ENCODE measurements at places on chromosomes 6 and 20. TPM values are rescaled to one million over a fixed set of nuclear protein-coding genes. Genes with fewer than 3 reads are reported as not detected.
A peak's percentile ranks its signal among the peaks of the same experiment; 100 is the strongest.

PARD6B gene
- 16.4 TPM for total RNA-seq

IL17A gene
- total RNA-seq, result not detected

RIMS1 gene
- 0.32 TPM for total RNA-seq

NHLRC1 gene
- not detected for total RNA-seq

IRF4 gene
- total RNA-seq, result 18.4 TPM

- no peak overlapping the region for H3K27ac ChIP-seq
- DNase-seq, result peak; percentile 69
- H3K27me3 ChIP-seq, result no peaks in the 10 kb centered on the region
- H3K4me3 ChIP-seq, result no peak overlapping the region
- no peaks in the 10 kb centered on the region for H3K36me3 ChIP-seq
Measured at GRCh38 chr20:35539756-35540212, 2.1 kb upstream of the ERGIC3 start.

- H3K27ac ChIP-seq, result no peak overlapping the region
- H3K27me3 ChIP-seq, result no peaks in the 10 kb centered on the region
- no peaks in the 10 kb centered on the region for H3K4me1 ChIP-seq
- H3K4me3 ChIP-seq, result no peak overlapping the region
- DNase-seq, result no peak
Measured at GRCh38 chr6:135738636-135739035, 112.9 kb upstream of the PDE7B start.

DNA sequence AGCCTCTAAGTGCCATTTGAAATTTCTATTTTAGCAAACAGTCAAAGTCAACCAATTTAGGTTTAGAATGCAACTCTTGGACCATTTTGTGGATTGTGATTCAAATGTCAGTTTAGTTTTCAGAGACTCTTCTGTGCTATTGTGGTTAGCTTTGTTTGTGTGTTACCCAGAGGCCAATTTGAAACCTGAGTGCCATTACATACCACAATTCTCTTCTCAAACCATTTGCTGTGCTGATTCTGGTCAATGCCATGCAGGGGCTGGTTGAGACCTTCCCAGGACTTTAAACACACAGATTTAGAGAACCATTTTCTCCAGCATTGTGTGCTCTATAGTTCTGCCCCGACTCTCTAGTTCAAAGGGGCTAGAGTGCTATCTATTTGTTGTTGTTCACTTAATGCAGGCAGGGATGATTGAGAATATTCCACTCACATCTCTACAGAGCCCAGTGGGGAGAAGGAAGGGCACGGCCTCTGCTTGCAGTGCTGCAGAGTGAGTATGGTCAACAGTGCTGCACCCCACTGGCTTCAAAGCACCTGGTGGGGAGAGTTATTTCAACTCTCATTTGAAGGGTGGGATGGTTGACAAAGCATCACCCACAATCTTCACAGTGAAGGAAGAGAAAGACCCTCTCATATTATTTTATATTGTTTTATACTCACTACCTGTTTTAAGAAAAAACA, 738.2 kb downstream of the COL12A1 start:
- H3K4me3 ChIP-seq, result no peak overlapping the region
- no peaks in the 10 kb centered on the region for H3K36me3 ChIP-seq
- no peaks in the 10 kb centered on the region for H3K4me1 ChIP-seq
- DNase-seq, result no peak
- no peaks in the 10 kb centered on the region for H3K27me3 ChIP-seq

DNA sequence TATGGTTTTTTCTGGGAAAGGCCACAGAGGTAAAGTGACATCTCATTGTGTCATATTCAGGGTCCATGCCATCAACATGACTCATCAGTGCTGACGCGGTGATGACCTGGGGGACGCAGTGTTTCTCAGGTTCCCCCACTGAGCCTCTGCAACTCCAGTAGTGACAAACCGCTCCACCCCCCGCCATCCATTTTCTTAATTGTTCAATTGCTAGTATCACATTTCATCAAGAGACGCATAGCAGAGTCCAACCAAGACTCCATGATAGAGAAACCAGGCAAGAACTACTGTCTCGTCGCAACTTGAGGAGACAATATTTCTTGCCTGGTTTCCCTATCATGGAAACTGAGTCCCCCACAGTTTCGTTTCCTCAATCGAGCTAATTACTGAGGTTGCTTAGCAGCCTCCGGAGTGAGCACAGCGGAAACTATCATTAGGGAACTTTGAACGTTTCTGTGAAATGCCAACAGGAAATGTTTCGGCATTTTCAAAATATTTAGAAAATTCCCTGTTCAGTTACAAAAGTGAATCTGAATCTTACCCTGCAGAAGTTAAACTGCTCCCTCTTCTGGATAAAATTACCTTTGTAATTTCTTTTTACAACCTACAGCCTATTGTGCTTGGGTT, 12.2 kb upstream of the SERPINB1 start:
- H3K4me1 ChIP-seq, result peaks cover 29% of the 10 kb centered on the region
- peak overlapping the region; percentile 31 for H3K4me3 ChIP-seq
- no peaks in the 10 kb centered on the region for H3K36me3 ChIP-seq
- peak overlapping the region; percentile 50 for H3K27ac ChIP-seq

DNA sequence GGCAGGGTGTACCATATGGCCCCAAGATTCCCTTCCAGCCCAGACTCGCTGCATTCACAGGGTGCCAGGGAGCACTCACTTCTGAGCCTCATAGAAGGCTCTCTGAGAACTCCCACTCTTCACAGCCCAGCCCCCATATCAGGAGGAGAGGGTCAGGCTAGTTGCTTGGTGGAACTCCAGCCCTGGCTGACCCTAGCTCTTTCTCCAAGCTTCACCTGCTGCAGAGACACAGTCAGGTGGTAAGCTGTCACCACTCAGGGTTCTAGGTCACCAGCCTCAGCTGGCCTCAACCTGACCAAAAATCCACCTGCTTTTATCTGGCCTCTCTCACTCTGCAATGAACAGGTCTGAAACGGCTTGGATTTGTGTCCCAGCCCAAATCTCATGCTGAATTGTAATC, 162.7 kb upstream of the MLN start:
- no peak overlapping the region for H3K27ac ChIP-seq
- H3K36me3 ChIP-seq, result no peaks in the 10 kb centered on the region
- no peak for DNase-seq
- H3K4me3 ChIP-seq, result no peak overlapping the region

DNA sequence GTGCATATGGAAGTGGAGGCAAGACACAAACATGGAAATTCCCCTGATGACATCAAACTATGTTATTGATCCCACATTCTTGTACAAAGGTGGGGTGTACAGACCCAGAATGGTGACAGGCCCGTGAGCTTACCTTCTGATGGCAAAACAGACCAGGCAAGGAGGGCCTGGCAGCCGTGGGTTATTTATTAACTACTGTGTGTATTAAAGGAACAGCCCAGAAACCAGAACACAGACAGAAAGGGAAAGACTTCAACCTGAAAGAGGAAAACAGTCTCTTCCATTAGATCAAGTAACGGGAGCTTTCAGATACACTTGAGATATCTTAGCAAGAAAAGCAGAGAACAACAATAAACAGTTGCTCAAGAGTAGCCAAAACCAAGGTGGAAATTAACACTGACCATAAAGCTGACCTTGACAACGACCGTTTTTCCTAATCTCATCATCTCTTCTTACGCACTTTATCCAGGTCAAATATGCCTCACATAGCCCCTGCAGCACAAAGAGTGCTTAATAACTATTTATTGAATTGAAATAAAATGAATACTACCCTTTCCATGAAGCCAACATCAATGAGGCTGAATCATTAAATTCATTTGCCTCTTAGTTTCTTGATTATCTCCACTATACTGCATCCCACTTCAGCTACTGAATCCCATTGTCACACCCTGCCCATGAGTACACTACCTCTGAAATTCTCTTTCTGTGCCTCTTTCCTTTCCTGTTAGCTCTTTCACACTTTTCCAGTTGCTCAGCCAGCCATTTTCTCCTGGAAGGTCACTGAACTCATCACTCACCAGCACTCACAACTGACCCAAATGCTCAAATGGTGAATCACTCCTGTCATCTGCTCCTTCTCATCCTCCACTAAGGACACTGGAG, 67.4 kb downstream of the MOXD1 start:
- no peaks in the 10 kb centered on the region for H3K36me3 ChIP-seq
- H3K4me1 ChIP-seq, result peaks cover 5% of the 10 kb centered on the region
- H3K27ac ChIP-seq, result no peak overlapping the region
- H3K4me3 ChIP-seq, result no peak overlapping the region
- H3K27me3 ChIP-seq, result no peaks in the 10 kb centered on the region
- peak; percentile 15 for DNase-seq

DNA sequence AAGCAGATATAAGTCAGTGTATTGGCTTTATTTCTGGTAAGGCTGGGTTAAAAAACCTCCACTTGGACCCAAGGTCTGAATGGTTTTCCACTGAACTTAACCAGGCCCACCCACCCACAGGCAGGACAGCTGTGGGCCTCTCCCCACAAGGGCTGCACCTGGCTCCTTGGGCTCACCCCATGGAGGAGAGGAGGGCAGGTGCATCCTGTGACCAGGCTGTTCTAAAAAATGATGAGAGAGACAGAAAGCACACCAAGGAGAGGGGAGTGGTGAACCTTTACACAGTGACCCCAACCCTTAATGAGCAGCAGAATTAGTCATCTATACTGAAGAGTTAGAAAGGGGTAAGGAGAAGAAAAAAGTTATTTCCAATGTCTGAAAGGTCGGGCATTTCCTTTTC, 34.5 kb upstream of the DUSP22 start:
- no peaks in the 10 kb centered on the region for H3K4me1 ChIP-seq
- H3K27ac ChIP-seq, result no peak overlapping the region
- H3K36me3 ChIP-seq, result no peaks in the 10 kb centered on the region
- peak; percentile 59 for DNase-seq

GRCh38 chr20:25160467-25160866, 35.0 kb upstream of the ENTPD6 start:
- no peak overlapping the region for H3K27ac ChIP-seq
- no peak for DNase-seq
- H3K4me1 ChIP-seq, result no peaks in the 10 kb centered on the region
- H3K27me3 ChIP-seq, result peaks cover under 1% of the 10 kb centered on the region

DNA sequence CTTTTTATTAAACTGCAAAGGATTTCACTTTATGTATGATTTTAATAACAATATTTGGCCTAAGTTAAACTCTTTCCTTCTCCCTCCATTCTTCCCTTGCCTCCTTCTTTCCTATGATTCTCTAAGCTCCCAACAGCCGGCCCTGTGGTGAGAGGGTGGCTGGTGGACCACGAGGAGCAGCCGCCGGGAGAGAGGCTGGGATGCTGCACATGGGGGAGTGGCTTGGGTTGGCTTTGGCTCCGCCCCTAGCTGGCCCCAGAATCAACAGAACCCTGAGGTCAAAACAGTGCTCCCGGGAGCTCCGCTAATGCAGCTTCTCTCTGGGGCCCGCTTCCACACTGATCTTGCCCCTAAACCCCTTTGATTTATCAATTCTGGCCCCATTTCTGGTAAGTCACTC, 389.8 kb upstream of the AGPAT4 start:
- H3K4me1 ChIP-seq, result no peaks in the 10 kb centered on the region
- no peaks in the 10 kb centered on the region for H3K27me3 ChIP-seq
- no peak overlapping the region for H3K27ac ChIP-seq
- no peak for DNase-seq
- H3K36me3 ChIP-seq, result no peaks in the 10 kb centered on the region
- H3K4me3 ChIP-seq, result no peak overlapping the region

DNA sequence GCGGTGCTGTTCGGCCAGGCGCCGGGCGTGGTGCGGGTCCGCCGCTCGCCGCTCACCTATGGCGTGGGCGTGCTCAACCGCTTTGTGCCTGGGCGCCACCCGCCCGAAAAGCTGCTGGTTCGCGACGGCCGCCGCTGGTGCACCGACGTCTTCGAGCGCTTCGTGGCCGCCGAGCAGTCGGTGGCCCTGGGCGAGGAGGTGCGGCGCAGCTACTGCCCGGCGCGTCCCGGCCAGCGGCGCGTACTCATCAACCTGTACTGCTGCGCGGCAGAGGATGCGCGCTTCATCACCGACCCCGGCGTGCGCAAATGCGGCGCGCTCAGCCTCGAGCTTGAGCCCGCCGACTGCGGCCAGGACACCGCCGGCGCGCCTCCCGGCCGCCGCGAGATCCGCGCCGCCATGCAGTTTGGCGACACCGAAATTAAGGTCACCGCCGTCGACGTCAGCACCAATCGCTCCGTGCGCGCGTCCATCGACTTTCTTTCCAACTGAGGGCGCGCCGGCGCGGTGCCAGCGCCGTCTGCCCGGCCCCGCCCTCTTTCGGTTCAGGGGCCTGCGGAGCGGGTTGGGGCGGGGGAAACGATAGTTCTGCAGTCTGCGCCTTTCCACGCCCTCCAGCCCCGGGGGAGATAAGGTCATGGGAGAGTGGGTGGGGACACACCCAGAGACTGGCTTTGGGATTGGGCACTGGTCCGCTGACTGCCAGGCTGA, 15.7 kb downstream of the ADISSP start:
- H3K4me1 ChIP-seq, result peaks cover 20% of the 10 kb centered on the region
- no peak overlapping the region for H3K27ac ChIP-seq
- peak; percentile 68 for DNase-seq
- H3K36me3 ChIP-seq, result no peaks in the 10 kb centered on the region
- peaks cover 16% of the 10 kb centered on the region for H3K27me3 ChIP-seq

DNA sequence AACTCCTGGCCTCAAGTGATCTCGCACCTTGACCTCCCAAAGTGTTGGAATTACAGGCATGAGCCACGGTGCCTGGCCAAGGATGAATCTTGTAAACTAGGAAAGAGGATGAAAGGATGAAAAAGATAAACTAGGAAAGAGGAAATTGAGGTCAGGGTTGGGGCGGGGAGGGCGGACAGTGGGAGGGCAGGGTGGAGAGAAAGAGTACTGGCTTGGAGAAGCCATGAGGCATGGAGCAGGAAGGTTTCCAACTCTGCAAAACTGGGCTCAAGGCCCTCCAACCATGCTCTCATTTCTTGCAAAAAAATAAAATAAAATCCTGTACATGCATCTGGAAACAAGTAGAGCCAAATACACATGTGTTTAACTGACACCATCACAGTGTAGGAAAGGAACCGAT, 256.6 kb upstream of the SGK1 start:
- no peak overlapping the region for H3K27ac ChIP-seq
- no peak overlapping the region for H3K4me3 ChIP-seq
- no peak for DNase-seq
- no peaks in the 10 kb centered on the region for H3K36me3 ChIP-seq

DNA sequence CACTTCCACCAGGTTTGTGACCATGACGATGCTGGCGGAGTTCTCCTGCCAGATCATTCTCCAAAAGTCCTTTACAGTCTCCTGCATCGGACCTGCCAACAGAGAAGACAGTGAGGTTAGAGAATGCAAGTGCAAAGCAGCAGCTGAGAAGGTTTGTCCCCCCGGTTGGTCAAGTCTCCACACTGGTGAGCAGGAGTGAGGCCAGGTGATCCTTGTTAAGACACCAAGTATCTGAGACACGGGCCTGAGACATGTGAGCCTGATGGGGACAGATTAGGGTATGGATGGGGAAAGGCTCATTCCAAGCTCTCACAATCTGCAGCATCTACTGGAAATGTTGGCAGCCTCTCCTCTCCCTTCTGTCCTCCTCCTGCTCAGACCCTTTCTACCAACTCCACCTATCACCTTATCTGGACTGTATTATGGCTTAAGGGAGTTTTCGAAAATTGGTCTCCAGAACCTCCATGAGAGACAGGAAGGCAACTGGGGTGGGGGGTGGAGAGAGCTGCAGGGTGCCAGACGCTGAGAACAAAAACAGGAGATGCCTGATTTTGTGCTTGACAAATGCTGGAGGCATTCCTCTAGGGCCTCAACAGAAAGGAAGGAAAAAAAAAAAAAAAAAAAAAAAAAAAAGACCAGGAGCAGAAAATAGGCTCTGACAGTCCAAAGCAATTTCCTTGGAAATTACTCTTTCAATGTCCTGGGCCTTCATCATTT, 500.4 kb upstream of the CHD6 start:
- no peak overlapping the region for H3K27ac ChIP-seq
- no peak for DNase-seq
- no peaks in the 10 kb centered on the region for H3K36me3 ChIP-seq
- H3K4me3 ChIP-seq, result no peak overlapping the region
- no peaks in the 10 kb centered on the region for H3K4me1 ChIP-seq

- no peak overlapping the region for H3K4me3 ChIP-seq
- no peaks in the 10 kb centered on the region for H3K27me3 ChIP-seq
- DNase-seq, result peak; percentile 18
- no peak overlapping the region for H3K27ac ChIP-seq
- peaks cover 32% of the 10 kb centered on the region for H3K4me1 ChIP-seq
Measured at GRCh38 chr6:45949256-45949655, 66.4 kb downstream of the CLIC5 start.

Data from transverse colon (tissue), 4 donors.